Foreskin keratinocyte (primary cell): ENCODE measurements at places on chromosomes 2 and 18.

DNA sequence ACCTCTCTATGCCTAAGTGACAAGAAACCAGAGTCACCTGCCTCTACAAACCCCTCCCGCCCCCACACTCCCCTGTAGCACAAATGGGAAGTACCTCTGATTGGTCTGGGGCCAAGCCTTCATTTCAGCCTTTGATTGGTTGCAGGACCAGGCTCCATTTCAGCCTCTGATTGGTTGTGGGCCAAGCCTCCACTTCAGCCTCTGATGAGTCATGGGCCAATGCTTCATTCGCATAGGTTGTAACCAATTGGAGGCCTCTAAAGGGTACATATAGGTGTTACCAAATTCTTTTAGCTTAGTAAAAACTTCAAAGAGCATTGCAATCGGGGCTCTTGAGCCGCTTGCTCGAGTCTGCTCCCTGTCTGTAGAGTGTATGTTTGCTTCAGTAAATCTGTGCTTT is 25.0 kb downstream of the CCDC102B start:
- no peak for DNase-seq

DNA sequence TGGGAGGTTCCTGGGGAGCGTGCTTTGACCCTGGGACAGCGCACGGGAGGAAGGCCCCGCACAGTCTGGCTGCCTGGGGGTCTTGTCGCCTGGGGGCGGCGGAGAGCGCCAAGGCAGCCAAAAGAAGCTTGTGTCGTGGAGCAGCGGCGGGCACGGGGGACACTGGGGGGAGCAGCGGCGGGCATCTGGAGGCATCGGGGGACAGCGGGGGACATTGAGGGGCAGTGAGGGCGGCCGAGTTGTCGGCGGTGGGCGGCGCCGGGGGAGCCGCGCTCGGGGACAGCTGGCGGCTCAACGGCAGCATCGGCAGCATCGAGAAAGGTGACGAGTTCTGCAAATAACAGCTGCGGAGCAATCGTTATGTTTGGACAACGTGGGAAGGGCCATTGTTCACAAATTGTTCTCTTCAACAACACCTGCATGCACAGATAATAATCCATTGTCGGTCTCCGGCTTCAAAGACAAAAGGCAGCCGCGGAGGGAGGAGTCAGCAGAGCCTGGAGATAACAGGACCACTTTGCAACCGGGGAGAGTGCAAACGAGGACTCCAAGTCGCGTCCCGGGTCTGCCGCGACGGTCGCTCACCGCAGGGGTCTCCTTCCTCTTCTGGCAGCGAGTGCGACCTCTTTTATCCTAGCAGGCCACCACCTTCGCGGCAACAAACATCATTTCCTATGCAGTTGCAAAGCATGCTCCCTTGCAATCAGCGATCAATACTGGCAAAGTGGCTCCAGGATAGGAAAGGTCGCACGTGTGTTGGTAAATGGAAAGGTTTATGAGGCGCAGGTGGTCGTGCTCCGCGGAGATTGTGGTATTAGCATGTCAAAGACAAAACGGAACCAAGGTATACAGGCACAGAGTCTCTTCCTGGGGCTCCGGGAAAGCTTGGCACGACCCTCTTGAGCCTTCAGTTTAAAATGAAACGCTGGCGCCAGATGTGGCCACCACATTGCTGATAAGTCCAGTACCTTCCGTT is 132.3 kb upstream of the DLX2 start:
- DNase-seq = no peak

DNA sequence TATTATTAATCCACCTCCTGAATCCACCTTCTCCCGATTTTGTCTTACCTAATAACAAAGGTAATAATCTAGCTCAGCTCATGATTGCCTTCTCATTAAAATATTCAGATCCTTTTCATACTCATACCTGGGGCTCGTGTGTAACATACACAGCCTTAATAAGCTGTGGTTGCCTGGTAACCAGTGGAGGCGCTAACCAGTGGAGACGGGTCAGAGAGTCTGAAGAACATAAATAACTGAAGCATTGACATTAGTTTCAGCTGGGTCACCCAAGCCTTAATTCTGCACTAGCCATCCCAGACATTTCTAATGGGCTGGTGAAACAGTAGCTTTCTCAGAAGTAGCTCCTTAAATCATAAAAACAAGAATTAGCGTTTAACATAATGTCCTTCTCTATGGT is 14.8 kb upstream of the DTNA start:
- no peak for DNase-seq

- DNase-seq = no peak
Measured at GRCh38 chr2:224532441-224532840, 52.7 kb downstream of the CUL3 start.

DNA sequence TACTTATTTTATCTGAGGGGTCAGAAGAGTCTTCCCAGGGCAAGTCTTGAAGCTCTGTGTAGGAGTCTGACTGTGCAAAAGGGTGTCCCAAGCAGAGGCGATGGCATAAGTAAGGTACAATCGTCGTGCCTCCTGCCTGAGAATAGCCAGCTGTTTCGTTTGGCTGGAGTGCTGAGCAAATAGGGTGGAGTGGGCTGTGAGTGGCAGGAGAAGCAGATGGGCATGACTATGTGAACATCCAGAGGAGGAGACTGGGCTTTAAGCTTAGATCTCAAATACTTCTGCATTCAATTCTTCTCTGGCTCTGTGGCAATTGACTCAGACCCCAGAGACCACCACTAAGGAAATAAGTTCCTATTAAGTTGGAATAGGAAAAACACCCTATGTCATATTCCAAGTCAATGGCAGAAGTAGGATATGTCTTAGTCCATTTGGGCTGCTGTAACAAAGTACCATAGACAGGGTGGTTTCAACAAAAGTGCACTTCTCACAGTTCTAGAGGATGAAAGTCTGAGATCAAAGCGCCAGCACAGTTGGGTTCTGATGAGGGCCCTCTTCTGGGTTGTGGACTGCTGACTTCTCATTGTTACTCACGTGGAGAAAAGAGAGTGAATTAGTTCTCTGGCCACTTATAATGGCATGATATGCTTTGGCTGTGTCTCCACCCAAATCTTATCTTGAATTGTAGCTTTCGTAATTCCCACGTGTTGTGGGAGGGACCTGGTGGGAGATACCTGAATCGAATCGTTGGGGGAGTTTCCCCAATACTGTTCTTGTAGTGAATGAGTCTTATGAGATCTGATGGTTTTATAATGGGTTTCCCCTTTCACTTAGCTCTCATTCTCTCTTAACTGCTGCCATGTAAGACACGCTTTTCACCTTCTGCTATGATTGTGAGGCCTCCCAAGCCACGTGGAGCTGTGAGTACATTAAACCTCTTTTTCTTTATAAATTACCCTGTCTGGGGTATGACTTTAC is 120.2 kb downstream of the LPIN1 start:
- DNase-seq = no peak

DNA sequence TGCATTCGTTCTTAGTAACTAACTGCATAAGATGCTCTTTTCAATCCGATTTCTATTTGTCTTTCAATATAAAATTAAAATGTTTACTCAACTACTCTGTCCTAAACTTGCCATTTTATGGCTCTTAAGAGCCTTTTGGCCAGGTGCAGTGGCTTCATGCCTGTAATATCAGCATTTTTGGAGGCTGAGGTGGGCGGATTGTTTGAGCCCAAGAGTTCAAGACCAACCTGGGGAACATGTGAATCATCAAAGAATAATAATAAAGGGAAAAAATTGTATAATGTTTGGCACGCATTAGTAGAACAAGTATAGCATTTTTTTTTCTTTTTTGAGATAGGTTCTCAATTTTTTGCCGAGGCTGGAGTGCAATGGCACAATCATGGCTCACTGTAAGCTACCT is 92.5 kb downstream of the C2orf74 start:
- DNase-seq = no peak
